ENCODE measurements at places on chromosomes 16 and 17. TPM values are rescaled to one million over a fixed set of nuclear protein-coding genes. Genes with fewer than 3 reads are reported as not detected.

CWC25 gene
- 20.5 TPM for total RNA-seq

CLEC3A gene
- total RNA-seq: not detected

CREBBP gene
- 148 TPM for total RNA-seq

NT5M gene
- 7.1 TPM for total RNA-seq

PPP1R27 gene
- total RNA-seq: 0.35 TPM

GRCh38 chr17:35489944-35490343, 41.4 kb upstream of the SLFN13 start:
- no peak for DNase-seq
- H3K36me3 ChIP-seq: no peaks in the 10 kb centered on the region
- no peak overlapping the region for H3K4me3 ChIP-seq

- H3K27ac ChIP-seq: no peak overlapping the region
- no peaks in the 10 kb centered on the region for H3K36me3 ChIP-seq
- no peak for DNase-seq
- peaks cover 2% of the 10 kb centered on the region for H3K4me1 ChIP-seq
- no peak overlapping the region for H3K4me3 ChIP-seq
Observed at GRCh38 chr17:40791111-40791510, 8.6 kb downstream of the KRT28 start.

GRCh38 chr16:54245788-54246453, 40.7 kb downstream of the IRX3 start:
- DNase-seq: peak; percentile 3
- H3K36me3 ChIP-seq: no peaks in the 10 kb centered on the region
- no peaks in the 10 kb centered on the region for H3K27me3 ChIP-seq

GRCh38 chr16:31874366-31875111, 932 bp downstream of the ZNF267 start:
- peak overlapping the region; percentile 94 for H3K4me3 ChIP-seq
- H3K4me1 ChIP-seq: peaks cover 25% of the 10 kb centered on the region

GRCh38 chr16:63458846-63459245, 1422.6 kb upstream of the CDH8 start:
- H3K27ac ChIP-seq: no peak overlapping the region
- no peaks in the 10 kb centered on the region for H3K36me3 ChIP-seq
- H3K4me1 ChIP-seq: peaks cover 3% of the 10 kb centered on the region
- no peak for DNase-seq
- H3K27me3 ChIP-seq: no peaks in the 10 kb centered on the region
- H3K4me3 ChIP-seq: no peak overlapping the region

DNA sequence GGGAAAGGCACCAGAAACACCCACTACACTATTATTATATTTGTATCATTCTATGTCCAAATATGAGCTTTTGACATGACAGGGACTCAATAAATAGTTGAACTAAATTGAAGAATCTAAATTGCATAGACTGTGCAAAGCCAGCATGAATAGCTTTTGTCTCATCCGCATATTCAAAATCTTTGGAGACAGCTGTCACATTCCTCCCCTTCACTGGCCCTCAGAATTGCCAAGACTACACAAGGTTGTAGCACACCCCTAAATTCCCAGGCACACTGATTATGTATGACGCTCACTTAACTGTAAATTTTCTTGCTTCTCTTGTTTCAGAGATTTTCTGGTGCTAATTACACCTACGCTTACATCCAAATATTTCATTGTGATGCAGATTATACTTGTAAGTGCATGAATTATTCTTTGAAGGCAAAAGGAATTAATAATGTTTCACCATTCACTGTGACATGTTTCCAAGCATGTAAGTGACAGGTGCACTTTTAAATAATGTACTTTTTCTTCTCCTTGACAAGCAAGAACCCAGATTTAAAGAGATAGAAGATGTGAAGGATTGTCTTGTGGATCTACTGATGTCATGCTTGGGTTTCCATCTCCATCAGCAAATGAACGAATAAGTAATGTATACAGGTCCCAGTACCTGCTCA, 47.5 kb downstream of the CA10 start:
- no peaks in the 10 kb centered on the region for H3K36me3 ChIP-seq
- H3K4me3 ChIP-seq: no peak overlapping the region
- no peaks in the 10 kb centered on the region for H3K4me1 ChIP-seq
- peaks cover 43% of the 10 kb centered on the region for H3K27me3 ChIP-seq

DNA sequence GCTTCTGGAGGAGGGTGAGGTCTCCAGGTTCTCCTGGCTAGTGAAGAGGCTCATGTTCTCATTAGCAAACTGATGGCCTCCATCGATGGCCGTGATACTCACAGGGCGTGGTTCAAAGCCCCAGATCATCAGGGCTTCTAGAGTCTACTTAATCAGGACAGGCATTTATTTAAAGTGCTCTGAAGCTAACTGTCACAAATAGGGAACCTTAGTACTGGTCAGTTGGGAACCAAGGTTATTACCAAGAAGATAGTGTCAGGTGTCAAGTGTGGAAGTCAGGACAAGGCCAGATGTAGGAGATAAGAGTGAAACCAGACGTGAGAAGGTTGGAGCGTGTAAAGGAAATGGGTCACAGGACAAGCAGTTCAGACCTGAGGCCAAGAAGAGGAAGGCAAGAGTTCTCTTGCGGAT, 56.9 kb downstream of the PIGL start:
- peaks cover 18% of the 10 kb centered on the region for H3K36me3 ChIP-seq
- no peak overlapping the region for H3K4me3 ChIP-seq
- no peaks in the 10 kb centered on the region for H3K27me3 ChIP-seq
- H3K27ac ChIP-seq: no peak overlapping the region

DNA sequence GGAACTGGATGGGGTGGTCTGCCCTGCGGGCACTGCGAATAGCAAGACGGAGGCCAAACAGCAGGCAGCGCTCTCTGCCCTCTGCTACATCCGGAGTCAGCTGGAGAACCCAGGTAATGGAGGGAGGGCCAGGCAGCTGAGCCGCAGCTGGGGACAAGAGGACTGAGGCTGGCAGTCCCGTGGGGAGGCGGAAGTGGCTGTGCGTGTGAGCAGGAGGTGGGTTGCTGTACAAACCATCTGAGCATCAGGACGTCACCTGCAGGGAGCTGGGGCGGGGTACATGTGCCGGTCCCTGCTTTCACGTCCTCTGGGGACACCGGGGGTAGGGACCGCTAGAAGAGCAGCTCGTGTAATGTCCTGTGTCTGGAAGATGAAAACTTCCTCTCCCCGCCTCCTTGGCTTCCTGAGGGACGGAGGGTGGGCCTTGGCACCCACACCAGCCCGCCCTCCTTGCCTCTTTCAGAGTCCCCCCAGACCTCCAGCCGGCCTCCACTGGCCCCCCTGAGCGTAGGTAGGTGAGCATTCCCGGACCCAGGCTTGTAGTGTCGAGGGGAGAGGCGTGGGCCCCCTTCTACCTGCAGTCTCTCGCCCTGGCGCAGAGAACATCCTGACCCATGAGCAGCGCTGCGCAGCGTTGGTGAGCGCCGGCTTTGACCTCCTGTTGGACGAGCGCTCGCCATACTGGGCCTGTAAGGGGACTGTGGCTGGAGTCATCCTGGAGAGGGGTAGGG, 3.7 kb downstream of the ADAD2 start:
- no peak overlapping the region for H3K27ac ChIP-seq
- peak overlapping the region; percentile 16 for H3K4me3 ChIP-seq
- H3K4me1 ChIP-seq: peaks cover 17% of the 10 kb centered on the region
- no peak for DNase-seq

DNA sequence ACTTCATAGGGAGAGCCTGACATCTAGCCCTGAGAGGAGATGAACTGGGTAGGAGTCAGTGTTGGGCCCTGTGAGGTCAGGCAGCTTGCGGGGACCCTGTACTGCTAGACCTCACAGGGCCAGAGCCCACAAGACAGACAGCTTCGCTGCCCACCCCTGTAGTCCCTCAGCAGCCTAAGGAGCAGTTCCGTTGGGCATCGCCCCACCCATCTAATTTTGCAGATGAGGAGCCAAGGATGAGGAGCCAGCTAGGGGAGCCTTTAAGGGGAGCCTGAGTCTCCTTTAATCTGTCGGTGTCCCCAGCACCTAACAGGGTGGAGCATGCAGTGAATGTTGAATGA, 755 bp upstream of the TUFM start:
- no peaks in the 10 kb centered on the region for H3K27me3 ChIP-seq
- peaks cover 23% of the 10 kb centered on the region for H3K4me1 ChIP-seq
- peak overlapping the region; percentile 97 for H3K4me3 ChIP-seq
- peak overlapping the region; percentile 98 for H3K27ac ChIP-seq
- DNase-seq: no peak

- DNase-seq: no peak
- H3K27ac ChIP-seq: no peak overlapping the region
- H3K4me3 ChIP-seq: no peak overlapping the region
- no peaks in the 10 kb centered on the region for H3K27me3 ChIP-seq
- no peaks in the 10 kb centered on the region for H3K4me1 ChIP-seq
Observed at GRCh38 chr16:22321340-22322001, 24.3 kb downstream of the POLR3E start.

DNA sequence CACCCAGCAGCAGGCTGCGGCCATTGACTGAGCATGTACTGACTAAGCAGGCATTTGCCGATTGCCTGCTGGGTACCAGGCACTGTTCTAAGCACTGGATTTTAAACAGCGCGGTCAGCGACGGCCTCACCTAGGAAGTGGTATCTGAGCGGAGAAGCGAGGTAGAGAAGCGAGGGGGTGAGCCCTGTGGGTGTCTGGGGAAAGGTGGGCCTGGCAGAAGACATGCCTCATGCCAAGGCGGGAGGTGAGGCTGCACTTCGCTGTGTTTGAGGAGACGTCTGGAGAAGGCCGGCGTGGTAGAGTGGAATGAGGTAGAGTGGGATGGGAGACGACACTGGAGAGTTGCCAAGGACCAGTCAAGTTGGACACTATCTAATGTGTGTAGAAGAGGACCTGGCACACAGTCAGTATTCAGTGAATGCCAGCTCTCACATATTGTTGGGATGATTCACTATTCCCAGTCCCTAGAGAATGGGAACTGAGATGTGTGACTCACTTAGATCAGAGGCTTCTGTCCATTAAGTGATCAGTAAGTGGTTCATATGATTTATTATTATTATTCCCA, 14.4 kb downstream of the SYCE1L start:
- no peaks in the 10 kb centered on the region for H3K27me3 ChIP-seq
- peaks cover 7% of the 10 kb centered on the region for H3K4me1 ChIP-seq
- H3K27ac ChIP-seq: no peak overlapping the region
- H3K4me3 ChIP-seq: peak overlapping the region; percentile 78
- peaks cover 2% of the 10 kb centered on the region for H3K36me3 ChIP-seq

GRCh38 chr16:61580579-61580978, 455.7 kb downstream of the CDH8 start:
- H3K27me3 ChIP-seq: peaks cover 3% of the 10 kb centered on the region
- H3K36me3 ChIP-seq: no peaks in the 10 kb centered on the region
- no peak for DNase-seq
- peaks cover 8% of the 10 kb centered on the region for H3K4me1 ChIP-seq

DNA sequence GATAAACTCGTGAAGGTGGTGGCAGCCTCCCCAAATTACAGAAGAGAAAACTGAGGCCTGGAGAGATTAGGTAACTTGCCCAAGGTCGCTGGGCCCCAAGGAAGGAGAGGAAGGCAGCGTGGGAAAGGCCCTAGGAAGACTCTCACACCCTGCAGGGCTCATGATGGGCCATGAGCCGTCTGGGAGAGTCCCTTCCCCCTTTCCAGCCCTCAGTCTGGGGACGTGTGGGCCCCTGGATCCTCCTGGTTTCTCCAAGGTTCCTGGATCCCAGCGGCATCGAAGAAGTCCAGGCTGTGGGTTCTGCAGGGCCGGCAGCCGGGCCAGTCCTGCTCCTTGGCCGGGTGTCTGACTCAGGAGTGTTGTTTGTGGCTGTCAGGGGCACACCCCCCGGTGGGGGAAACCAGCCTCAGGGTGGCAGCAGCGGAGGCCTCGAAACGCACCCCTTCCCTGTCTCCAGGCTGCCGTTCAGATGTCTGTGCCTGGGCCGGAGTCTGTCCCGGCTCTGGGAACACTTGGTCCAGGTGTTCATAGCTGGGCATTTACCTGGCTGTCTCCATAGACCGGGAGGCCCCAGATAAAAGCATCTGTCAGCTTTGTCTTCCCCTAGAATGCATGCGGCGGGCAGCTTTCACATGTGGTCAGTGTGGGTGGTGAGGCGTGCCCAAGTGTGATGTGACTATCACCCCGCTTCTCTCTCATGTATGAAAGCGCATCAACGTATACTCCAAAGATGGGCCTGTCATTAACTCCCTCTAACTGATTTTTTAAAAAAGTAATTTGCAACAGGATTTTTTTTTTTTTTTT, 3.7 kb upstream of the RAP1GAP2 start:
- H3K4me3 ChIP-seq: no peak overlapping the region
- H3K27me3 ChIP-seq: peaks cover 6% of the 10 kb centered on the region
- H3K4me1 ChIP-seq: no peaks in the 10 kb centered on the region

- H3K4me1 ChIP-seq: peaks cover 11% of the 10 kb centered on the region
- peak overlapping the region; percentile 39 for H3K27ac ChIP-seq
- H3K27me3 ChIP-seq: no peaks in the 10 kb centered on the region
- H3K36me3 ChIP-seq: no peaks in the 10 kb centered on the region
Observed at GRCh38 chr17:3535253-3535995, 22.2 kb downstream of the TRPV3 start.

DNA sequence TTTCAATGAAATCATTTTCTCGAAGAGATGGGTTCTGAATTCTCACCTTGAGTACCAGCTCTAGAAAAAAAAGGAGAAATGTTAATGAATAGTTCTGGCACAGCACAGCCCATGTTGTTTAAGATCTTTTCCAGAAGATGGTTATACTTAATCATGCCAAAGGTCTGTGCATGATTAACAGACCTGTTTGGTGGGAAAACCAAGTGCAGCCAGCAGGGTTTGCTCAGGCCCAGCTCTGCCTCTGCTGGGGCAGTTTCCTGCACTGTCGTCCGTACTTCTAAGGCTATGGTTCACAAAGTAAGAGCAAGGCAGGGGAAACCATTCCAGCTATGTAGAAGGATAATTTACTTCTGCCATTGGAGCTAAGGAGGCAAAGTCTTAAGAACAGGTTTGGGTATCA, 10.7 kb downstream of the ANKRD40 start:
- peaks cover 40% of the 10 kb centered on the region for H3K36me3 ChIP-seq
- no peak overlapping the region for H3K4me3 ChIP-seq
- no peak overlapping the region for H3K27ac ChIP-seq

- no peak overlapping the region for H3K27ac ChIP-seq
- DNase-seq: no peak
- H3K27me3 ChIP-seq: no peaks in the 10 kb centered on the region
- H3K4me1 ChIP-seq: no peaks in the 10 kb centered on the region
- H3K4me3 ChIP-seq: no peak overlapping the region
- no peaks in the 10 kb centered on the region for H3K36me3 ChIP-seq
Observed at GRCh38 chr16:57725151-57725550, 10.4 kb upstream of the KATNB1 start.

- peaks cover 10% of the 10 kb centered on the region for H3K36me3 ChIP-seq
- H3K27ac ChIP-seq: no peak overlapping the region
- H3K27me3 ChIP-seq: no peaks in the 10 kb centered on the region
- DNase-seq: no peak
- peaks cover 10% of the 10 kb centered on the region for H3K4me1 ChIP-seq
Observed at GRCh38 chr17:28706471-28707338, 5.0 kb downstream of the PROCA1 start.

All from mesothelial cell of epicardium (in vitro differentiated cells).